HFFc6 (cell line): ENCODE measurements at places on chromosomes 12 and 14. TPM values are rescaled to one million over a fixed set of nuclear protein-coding genes. Genes with fewer than 3 reads are reported as not detected.

The MED6 gene
- 30.7 to 35.9 TPM (median 32.3 TPM) in 3 replicates for total RNA-seq

The FAIM2 gene
- 0.46 to 1.1 TPM (median 0.85 TPM) in 3 replicates for total RNA-seq

The PTPRB gene
- 2.7 to 3.2 TPM (median 3.1 TPM) in 3 replicates for total RNA-seq

DNA sequence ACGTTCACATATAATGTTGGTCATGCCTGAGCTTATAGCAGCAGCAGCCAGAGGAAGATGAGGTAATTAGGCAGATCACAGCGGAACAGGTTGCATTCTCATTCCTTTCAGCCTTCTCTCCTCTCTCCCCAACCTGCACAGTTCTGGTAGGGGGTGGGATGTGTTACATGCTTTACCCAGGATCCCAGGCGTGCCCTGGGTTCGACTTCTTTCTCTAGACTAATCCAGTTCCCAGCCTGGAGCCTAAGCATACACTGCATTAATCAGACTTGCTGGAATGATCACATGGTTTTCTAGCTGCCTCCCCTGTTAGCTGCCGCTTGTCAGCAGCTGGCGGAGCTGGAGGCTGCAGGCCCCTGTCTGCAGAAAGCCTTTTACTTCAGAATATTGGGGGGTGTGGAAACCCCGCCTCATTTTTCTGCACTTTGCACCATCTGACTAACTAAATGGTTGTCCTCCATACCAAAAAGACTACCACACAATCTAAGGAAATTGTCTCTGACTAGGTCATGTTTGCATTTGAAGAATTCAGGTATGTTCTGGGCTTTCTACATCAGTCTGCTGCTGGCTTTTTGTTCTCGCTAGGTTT lies 46.0 kb upstream of the EVL start:
- no peak for DNase-seq

GRCh38 chr12:90086281-90086680 lies 377.6 kb upstream of the ATP2B1 start:
- DNase-seq, result no peak

- peak; percentile 73 for DNase-seq
Measured at GRCh38 chr12:108720757-108721514, 10.4 kb downstream of the CORO1C start.

DNA sequence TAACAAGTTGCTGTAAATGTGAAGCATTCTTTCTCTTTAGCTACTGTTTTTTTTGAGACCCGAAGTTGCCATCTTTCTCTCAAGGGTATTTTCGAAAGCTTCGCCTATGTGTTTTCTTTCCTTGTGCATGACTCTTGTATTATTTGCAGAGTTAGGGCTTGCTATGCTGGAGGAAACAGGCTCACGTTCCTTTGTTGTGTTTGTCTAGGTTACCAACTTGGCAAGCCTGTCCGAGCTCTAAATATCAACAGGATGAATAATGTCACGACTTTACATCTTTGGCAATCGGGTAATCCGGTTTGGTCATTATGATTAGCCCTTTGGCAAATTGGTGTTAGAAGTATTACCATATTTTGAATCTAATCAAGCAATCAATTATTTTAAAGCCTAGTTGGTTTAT lies 15.9 kb upstream of the ATP6V0A2 start:
- DNase-seq, result no peak

DNA sequence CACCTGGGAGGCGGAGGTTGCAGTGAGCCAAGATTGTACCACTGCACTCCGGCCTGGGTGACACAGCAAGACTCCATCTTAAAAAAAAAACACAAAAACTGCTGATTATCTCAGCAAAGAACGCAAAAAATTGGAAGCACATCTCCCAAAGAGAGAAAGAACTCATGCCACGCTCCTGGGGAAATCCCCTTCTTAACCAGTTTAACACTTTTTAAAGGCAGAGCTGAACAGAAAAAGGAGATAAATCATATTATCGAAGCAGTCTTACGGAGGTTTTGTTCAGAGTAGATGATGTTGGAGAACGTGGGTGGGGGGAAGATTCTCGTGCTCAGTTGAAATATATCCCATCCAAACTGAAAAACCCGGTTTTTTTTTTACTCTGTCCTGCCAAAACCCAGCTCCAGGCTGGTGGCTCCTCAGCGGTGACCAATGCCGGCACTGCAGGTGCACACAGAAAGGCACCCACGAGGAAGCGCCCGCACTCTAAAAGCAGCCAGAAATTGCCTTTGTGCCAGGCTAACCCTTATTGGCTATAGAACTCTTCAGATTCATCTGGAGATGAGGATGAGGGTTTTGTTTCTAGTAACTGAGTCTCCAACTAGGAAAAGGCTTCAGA lies 100.2 kb upstream of the PARP11 start:
- DNase-seq, result no peak

GRCh38 chr12:80442426-80443222 lies 1.4 kb upstream of the PTPRQ start:
- DNase-seq, result no peak

GRCh38 chr14:69473946-69474345 lies 10.6 kb upstream of the PLEKHD1 start:
- DNase-seq, result no peak

- DNase-seq, result no peak
Measured at GRCh38 chr12:38161123-38162000, 155.2 kb upstream of the ALG10B start.

DNA sequence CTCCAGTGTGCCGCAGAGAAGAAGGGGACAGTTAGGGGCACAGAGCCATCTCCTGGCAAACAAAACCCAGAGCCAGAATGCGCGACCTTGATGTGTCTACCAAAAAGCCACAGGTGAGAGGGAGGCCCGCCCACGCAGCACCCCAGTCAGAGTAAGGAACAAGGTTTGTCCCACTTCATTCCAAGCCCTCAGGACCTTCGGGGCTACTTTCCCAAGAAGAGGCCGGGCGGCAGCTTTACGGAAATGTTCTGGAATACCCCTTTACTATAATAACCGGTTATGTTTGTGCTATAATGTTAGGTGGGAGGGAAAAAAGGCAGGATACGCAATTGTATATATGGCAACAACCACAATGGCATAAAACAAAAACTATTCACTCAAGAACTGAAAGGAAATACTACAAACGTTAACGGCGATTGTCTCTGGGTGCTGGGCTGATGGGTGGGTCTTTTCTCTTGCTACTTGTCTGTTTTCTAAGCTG lies 12.3 kb downstream of the CCDC88C start:
- no peak for DNase-seq

- no peak for DNase-seq
Measured at GRCh38 chr12:128823216-128823915, 392 bp downstream of the SLC15A4 start.

- DNase-seq, result no peak
Measured at GRCh38 chr14:85131226-85131922, 398.6 kb upstream of the FLRT2 start.
